HFFc6 (cell line): ENCODE measurements at places on chromosomes 3 and 15. TPM values are rescaled to one million over a fixed set of nuclear protein-coding genes. Genes with fewer than 3 reads are reported as not detected.

Gene FETUB
- total RNA-seq = not detected in 2 replicates

Gene RTP1
- not detected in 2 replicates for total RNA-seq

Gene THOC7
- total RNA-seq = 67.2 to 73.7 TPM (median 68.2 TPM) in 3 replicates

GRCh38 chr3:106635271-106635670 lies 742.0 kb upstream of the CCDC54 start:
- no peaks in the 10 kb centered on the region for H3K27me3 ChIP-seq
- peak overlapping the region; percentile 57 for H3K27ac ChIP-seq
- peak; percentile 80 for DNase-seq
- H3K4me1 ChIP-seq = peaks cover 17% of the 10 kb centered on the region
- H3K4me3 ChIP-seq = peak overlapping the region; percentile 5; the same call in 1 of the 2 replicates
- no peaks in the 10 kb centered on the region for H3K36me3 ChIP-seq

- no peak overlapping the region for H3K27ac ChIP-seq
- no peak overlapping the region for H3K4me3 ChIP-seq
- H3K36me3 ChIP-seq = peaks cover 9% of the 10 kb centered on the region
- no peak for DNase-seq
- peaks cover 5% of the 10 kb centered on the region; the same call in 1 of the 2 replicates for H3K4me1 ChIP-seq
Measured at GRCh38 chr3:154955907-154956533, 124.1 kb upstream of the MME start.

- peak overlapping the region; percentile 72 for H3K27ac ChIP-seq
- no peaks in the 10 kb centered on the region; the same call in none of the 2 replicates for H3K27me3 ChIP-seq
- DNase-seq = peak; percentile 69
- no peaks in the 10 kb centered on the region for H3K36me3 ChIP-seq
Measured at GRCh38 chr15:71278989-71279756, 163.9 kb downstream of the THSD4 start.

DNA sequence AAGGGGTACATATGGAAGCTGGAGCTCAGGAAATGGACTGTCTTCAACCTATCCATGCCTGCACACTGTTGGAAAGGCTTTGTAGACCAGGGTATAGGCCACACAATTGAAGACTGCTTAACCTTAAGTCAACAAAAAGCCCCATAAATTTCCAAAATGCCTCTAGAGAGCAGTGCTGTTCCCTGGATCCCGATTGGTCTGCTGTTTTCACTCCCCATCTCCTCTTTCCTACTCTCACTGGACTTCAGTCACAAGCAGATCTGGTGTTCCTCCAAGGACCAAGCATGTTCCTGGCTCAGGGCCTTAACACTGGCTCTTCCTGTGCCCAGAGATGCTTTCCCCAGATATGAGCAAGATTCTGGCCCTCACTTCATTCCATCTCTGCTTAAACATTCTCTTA lies 22.8 kb upstream of the LRRC34 start:
- peaks cover 26% of the 10 kb centered on the region for H3K4me1 ChIP-seq
- no peaks in the 10 kb centered on the region for H3K27me3 ChIP-seq
- H3K27ac ChIP-seq = peak overlapping the region; percentile 88; the same call in 1 of the 2 replicates
- no peak overlapping the region for H3K4me3 ChIP-seq
- no peaks in the 10 kb centered on the region for H3K36me3 ChIP-seq
